ENCODE measurements at places on chromosomes 13 and 19.

- peak; percentile 90 for DNase-seq
These were observed at the start of gene SUCLA2 for GRCh38 chr13:48001114-48001881. Gene SUCLA2 (minus strand): TSS chr13:48001273. CDS start chr13:48001269, 4 bp downstream.

DNA sequence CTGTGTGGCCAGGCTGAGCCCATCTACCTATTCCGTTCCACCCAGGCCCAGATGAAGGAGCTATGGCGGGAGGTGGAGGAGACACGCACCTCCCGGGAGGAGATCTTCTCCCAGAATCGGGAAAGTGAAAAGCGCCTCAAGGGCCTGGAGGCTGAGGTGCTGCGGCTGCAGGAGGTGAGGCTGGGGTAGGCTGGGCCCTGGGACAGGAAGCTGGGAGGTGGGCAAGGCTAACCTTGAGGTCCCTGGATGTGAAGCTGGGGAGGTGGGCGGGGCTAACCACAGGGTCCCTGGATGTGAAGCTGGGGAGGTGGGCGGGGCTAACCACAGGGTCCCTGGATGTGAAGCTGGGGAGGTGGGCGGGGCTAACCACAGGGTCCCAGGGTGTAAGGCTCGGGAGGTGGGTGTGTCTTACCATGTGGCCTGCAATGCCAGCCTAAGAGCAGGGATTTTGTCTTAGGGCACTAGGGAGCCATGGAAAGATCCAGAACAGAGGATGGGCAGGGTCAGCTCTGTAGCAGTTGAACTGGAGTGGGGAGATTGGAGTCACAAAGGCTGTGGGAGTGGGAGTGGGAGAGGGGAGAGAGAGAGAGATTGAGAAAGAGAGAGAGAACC, 36.9 kb downstream of the KCNC3 start:
- no peak for DNase-seq

DNA sequence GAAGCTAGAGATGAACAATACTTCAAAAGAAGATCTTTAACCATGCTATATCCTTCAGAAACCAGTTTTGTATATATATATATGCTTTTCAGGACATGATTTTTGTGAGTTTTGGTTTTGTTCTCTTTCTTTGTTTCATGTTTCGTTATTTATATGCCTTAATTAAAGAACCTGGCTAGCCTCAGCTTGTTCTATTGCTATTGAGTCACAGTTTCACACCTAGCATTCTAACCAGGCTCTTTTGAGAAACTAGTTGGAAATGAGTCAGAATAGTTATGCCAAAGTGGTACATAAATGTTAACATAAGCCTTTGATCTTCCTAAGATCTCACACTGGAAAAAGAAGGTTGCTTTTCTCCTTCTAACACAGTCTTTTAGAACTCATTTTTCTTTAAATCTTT, 1925.2 kb downstream of the OLFM4 start:
- DNase-seq = no peak

DNA sequence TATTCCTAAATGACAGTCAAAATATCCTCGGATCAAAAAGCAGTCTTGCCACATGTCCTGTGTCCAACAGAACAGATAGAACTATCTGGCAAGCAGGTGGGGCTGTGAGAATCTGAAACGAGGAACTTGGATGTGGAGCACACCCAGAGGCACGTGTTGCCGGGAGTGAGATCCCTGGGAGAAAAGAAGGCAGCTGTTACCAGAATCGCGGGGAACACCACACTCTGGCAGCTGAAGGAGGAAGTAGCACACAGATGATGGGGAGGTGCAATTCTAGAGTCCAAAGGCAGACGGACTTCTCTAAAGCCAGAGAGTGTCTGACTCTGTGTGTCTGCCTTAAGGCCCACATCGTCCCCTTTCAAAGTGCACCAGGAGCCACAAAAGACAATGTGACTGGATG, 22.3 kb downstream of the SLC7A1 start:
- no peak for DNase-seq

GRCh38 chr13:36450534-36450933, 18.2 kb downstream of the CCNA1 start:
- no peak for DNase-seq

DNA sequence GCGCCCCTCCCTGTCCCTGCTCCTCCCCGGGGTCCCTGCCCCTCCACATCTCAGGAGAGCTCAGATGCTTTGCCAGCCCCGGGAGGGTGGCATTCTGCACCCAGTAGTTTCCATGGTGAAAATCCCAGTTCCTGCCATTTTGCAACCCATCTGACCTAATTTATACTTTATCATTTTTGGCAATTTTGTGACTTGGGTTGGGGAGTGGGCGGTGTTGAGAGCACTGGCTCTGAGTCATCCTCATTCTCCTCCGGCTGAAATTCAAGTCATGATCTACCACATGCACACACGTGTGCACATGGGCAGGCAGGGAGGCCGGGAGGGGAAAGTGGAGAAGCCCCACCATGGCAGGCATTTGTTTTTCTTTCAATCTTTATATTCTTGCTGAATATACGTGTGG, 208.6 kb downstream of the URI1 start:
- DNase-seq = no peak

DNA sequence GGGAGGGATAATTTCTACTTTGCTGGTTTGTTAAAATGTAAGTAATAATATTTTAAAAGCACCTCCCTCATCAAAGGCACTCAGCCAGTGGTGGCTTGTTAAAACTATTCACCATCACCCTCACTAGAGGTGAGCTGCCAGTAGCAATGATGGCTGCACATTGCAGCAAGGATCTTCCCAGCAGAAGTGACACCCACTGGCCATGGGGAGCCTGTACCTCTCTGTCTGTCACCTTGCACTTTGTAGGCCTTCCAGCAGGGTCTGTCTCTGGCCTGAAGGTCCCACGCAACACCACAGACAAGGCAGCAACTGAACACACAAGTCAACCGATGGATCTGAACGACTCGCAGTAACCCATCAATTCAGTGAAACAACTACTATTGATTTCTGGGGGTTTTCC, 47.3 kb upstream of the C13orf42 start:
- no peak for DNase-seq

DNA sequence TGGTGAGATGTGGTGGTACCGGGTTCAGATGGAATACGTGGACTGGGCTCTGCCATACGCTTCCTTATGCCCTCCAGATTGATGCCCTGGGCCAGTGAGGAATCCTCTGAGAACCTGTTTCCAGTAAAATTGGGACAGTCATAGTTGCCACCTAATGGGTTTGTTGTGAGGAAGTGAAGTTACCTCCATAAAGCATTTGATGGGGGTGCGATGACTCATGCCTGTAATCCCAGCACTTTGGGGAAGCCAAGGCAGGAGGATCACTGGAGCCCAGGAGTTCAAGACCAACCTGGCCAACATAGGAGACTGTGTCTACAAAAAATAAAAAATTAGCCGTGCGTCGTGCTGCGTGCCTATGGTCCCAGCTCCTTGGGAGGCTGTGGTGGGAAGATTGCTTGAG, 4.8 kb downstream of the SNRPA start:
- no peak for DNase-seq

DNA sequence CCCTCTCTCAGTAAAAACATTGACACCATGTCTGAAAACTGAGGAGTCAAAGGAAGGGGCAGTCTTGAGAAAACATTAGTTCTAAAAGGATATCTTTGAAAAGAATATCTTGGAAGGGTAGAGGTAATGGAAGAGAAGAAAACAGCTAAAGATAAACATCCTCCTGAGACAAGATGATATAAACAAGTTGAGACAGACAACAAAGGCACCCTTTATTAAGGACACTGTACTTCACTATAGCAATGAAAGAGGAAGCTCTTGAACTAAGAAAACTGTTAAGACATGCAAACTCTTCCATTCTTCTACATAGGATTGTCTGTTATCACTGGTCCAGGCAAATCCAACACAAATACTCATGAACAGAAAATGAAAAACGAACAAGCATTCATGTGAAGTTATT, 46.3 kb downstream of the MTMR6 start:
- no peak for DNase-seq

GRCh38 chr13:111203736-111204389, 88.8 kb downstream of the ARHGEF7 start:
- DNase-seq = no peak

GRCh38 chr13:108289819-108290218, 20.3 kb downstream of the TNFSF13B start:
- no peak for DNase-seq

GRCh38 chr19:42497492-42498168, 30.7 kb downstream of the CEACAM1 start:
- DNase-seq = no peak

DNA sequence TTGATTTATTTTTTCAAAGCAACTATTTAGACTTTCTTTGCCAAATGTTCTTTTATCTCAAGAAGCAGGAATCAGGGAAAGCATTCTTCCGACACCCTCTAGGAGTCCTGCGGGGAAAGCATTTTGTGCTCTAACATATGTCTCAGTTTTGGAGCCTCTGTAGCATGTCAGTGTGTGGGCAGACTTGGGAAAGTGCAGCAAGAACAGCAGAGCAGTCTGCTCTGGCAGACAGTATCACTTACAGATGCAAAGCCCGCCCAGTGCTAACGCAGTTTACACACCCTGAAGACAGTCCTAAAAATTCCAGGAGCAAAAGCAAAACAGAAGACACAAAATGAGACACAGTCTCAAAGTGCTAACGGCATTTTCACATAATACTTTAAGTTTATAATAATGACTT, 393.5 kb downstream of the KLF12 start:
- DNase-seq = no peak

- no peak for DNase-seq
These were observed 455.4 kb downstream of the IRS2 start for GRCh38 chr13:109331011-109331433.

DNA sequence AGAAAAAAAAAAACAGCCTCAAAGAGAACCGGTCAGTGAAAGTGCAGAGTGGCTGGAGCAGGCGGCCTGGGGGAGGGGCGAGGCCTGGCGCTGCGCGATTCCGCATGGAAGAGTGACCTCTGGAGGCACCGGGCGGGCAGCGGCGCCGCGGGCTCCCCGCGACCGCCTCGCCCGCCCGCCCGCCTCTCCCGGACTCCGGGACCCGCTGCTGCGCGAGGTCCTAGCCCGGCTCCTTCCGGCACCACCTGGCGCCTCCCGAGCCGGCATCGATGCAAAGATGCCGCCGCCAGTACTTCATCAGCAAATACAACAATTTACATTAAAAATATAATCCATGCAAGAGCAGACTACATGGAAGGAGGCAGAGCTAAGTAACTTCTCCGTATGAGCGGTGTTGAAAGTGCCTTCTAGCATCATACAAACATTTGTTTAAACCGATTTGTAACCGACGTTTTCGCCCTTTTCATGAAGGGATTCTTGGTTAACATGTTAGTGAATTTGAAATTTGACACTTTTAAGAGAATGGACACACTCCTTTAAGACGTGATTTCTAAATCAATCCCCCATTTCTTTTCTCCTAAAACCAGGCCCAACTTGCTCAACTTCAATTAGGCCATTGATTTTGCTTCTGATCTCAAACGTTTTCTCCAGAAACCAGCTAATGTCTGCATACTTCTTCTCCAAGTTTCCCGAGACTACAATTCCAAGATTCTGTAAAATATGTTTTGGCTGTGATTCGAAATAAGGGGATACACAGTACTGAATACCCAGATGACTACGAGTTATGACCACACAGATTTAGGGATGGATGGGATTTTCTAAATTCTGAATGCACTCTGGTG, 2.1 kb downstream of the EFNB2 start:
- DNase-seq = no peak

DNA sequence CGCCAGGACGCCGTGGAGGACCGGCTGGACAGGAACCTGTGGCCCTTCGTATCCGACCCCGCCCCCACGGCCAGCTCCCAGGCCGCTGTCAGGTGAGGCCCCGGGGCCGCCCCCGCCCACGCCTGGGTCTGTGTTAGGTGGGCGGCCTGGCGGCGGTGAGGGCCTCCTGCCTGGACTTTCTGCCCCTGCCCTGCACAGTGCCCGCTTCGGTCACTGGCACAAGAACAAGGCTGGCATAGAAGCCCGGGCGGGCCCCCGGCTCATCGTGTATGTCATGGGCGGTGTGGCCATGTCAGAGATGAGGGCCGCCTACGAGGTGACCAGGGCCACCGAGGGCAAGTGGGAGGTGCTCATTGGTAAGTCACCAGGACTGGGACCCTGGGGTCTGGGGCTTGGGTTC, 10.2 kb downstream of the STXBP2 start:
- no peak for DNase-seq

GRCh38 chr13:68714292-68714691, 1393.3 kb upstream of the ATXN8OS start:
- DNase-seq = no peak

- DNase-seq = peak; percentile 78
These were observed 10.1 kb downstream of the OR1I1 start for GRCh38 chr19:15091918-15092753.

DNA sequence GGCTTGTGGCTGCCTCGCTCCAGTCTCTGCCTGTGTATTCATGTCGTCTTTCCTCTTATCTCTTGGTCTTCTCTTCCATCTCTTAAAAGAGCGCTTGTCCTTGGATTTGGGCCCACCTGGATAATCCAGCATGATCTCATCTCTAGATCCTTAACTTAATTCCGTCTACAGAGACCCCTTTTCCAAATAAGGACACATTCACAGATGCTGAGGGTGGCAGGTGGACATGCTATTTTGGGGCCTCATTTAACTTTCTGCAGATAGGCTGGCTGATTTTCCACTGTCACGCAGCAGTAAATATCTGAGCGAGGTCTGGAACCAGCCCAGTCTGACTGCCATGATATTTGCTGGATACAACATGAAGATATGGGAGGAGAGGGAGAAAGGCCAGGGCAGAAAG, 41.5 kb upstream of the TSHZ3 start:
- DNase-seq = no peak

GRCh38 chr13:32126756-32127155, 95.2 kb downstream of the FRY start:
- DNase-seq = no peak

DNA sequence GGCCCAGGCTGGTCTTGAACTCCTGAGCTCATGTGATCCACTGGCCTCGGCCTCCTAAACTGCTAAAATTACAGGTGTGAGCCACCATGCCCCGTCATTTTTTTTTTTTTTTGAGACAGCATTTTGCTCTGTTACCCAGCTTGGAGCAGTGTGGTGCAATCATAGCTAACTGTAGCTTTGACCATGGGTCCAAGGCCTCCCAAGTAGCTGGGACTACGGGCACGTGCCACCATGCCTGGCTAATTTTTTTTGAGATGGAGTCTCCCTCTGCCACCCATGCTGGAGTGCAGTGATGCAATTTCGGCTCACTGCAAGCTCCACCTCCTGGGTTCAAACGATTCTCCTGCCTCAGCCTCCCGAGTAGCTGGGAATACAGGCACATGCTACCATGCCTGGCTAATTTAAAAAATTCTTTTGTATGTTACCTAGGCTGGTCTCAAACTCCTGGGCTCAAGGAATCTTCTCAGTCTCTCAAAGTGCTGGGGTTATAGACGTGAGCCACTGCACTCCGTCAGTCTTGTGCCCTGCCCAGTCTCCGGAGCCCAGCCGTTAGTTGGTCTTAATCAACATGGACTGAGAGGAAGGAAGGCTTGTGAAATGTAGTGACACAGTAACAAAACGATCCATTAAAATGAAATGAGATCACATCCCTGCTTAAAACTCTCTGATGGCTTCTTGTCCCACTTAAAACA, 1.4 kb upstream of the LRG1 start:
- no peak for DNase-seq

DNA sequence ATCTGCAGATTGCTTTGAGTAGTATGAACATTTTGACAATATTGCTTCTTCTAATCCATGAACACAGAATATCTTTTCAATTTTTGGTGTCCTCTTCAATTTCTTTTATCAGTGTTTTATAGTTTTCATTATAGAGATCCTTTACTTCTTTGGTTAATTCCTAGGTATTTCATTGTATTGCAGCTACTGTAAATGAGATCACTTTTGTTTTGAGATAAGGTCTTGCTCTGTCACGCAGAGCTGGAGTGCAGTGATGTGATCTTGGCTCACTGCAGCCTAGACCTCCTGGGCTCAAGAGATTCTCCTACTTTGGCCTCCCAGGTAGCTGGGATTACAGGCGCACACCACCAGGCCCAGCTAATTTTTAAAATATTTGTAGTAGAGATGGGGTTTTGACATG, 9.8 kb downstream of the CYP2A7 start:
- no peak for DNase-seq
